ENCODE measurements at places on chromosomes 4 and X. TPM values are rescaled to one million over a fixed set of nuclear protein-coding genes. Genes with fewer than 3 reads are reported as not detected.

RBM46 gene
- total RNA-seq, result not detected

MFAP3L gene
- total RNA-seq, result 1.4 TPM

SSX1 gene
- total RNA-seq, result not detected

FRMPD4 gene
- total RNA-seq, result 0.18 TPM

ALB gene
- not detected for total RNA-seq

DRD5 gene
- not detected for total RNA-seq
